ENCODE measurements at places on chromosomes 2 and 18.

- DNase-seq, result no peak
Observed at GRCh38 chr18:58900015-58900649, 35.5 kb downstream of the ZNF532 start.

DNA sequence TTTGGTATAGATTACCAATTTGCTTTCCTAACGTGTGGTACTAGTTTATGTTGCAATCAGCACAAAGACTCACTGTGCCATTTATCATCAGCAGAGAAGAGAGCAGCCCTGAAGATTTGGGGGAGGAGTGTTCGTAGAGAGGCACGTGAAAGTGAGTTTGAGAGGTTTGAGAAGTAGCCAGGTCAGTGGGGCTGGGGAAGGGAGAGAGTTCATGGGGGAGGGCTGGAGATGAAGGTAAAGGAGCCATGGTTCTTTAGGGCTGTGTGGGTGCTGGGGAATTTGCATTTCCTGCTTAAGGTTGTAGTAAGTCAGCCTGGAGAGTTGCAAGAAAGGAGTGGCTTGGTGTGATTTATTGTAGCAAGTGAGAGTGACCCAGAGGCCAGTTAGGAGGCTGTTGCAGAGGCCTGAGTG lies 172.1 kb downstream of the NEDD4L start:
- no peak for DNase-seq

GRCh38 chr2:1515986-1516797 lies 102.9 kb downstream of the TPO start:
- no peak for DNase-seq

GRCh38 chr2:62641410-62641843 lies 64.1 kb upstream of the EHBP1 start:
- DNase-seq, result no peak

GRCh38 chr2:16321872-16322271 lies 343.8 kb downstream of the CYRIA start:
- DNase-seq, result no peak

DNA sequence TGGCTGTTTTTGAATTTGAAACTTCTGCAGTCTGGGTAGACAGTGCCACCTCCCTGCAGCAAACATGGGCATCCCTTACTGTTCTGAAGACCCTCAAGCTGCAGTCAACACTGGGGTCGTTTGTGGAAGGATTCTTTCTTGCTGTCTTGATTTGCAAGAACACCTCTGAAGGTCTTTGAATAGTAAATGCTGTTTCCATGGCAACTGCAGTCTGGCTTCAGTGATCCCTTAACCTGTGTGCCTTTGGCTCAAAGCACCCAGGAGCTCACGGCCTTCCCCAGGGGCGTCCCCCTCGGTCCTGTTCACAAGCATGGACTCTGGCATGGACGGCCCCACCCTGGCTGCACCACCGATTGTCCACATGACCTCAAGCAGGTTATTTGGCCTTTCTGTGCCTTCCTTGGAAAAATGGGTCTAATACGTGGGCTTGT lies 38.3 kb downstream of the LRRFIP1 start:
- DNase-seq, result no peak

- DNase-seq, result no peak
Observed at GRCh38 chr2:239146741-239147181, 254.1 kb downstream of the HDAC4 start.

- no peak for DNase-seq
Observed at GRCh38 chr2:29074411-29074810, at the start of gene PCARE. Gene PCARE, minus strand, starts transcription at chr2:29074523. Its CDS starts 262 bp downstream, at chr2:29074261.

- DNase-seq, result no peak
Observed at GRCh38 chr2:161124201-161124600, 36.0 kb upstream of the TANK start.

DNA sequence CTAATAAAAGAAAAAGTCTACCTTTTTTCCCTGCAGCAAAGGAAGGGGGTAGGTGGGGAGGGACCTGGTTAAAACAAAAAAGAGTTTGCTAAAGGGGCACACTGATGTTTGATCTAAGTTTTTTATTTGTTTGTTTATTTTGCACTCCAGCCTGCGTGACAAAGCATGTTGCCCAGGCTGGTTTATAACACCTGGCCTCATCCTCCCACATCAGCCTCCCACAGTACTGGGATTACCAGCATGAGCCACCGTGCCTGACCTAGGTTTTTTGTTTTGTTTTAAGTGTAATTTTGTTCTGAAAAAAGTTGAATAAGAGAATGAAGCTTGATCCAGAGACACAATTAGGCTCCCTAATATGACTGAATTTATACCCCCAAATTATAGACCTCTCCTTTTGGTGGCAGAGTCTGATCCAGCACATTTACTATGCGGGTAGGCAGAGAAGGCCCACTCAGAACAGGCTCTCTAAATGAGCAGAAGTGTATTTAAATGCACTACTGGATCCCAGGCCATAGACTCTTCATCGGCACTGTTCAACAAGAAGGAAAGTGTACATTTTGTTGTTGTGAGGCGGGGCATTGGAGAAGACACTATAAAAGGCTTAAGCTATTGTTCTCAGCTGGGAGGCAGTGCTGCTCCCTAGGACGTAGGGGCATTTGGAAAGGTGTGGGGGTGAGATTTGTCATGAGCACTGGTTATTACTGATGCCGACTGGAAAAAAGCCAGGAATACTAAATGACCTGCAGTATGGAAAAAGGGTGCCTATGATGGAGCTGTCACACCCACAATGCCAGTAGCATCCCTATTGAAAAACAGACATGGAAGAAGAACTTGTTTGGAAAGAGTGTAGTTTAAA lies 32.4 kb downstream of the MRPS9 start:
- no peak for DNase-seq

- no peak for DNase-seq
Observed at GRCh38 chr2:240232961-240233884, 92.8 kb upstream of the OTOS start.

- no peak for DNase-seq
Observed at GRCh38 chr2:188977317-188977716, 3.1 kb downstream of the COL3A1 start.

- DNase-seq, result no peak
Observed at GRCh38 chr2:195438692-195439091, 218.3 kb upstream of the SLC39A10 start.

GRCh38 chr2:131010566-131010965 lies 82.7 kb downstream of the FAM168B start:
- DNase-seq, result no peak

DNA sequence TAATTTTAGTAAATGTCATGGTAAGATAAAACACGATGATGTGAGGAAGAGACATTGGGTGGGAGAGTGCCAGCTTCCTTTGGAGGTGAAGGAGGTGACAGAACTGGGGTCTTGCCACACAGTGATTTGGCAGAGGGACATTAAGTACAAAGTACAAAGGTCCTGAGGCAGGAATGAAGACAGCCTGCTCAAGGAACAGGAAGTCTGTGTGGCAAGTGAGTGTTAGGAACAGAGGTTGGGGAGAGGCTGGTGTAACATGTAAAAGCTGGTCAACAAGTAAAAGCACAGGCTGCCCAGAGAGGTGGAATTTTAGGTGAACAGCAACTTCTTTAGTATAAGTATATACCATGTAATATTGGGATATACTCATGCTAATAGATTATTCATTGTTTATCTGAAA lies 73.1 kb downstream of the INPP5D start:
- DNase-seq, result no peak

- DNase-seq, result no peak
Observed at GRCh38 chr2:216925636-216926366, 65.9 kb upstream of the TNP1 start.

- DNase-seq, result no peak
Observed at GRCh38 chr2:134839649-134840048, 1.2 kb downstream of the ACMSD start.

DNA sequence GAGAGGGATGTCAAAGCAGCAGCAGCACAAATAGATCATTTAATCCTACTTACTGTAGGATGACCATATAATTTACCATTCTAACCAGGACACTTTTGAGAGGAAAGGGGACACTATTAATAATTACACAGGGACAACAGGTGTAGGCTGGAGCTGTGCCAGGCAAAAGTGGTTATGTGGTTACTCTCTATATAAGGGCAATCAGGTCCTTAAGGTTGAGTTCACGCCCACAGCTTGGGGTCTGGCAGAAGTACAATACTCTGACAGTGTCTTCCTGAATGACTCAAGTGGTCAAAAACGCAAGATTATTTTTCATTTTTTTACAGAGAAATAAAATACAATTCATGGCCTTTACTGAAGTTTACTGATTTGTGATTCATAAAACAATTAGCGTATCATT lies 2.8 kb downstream of the PREPL start:
- DNase-seq, result no peak

- DNase-seq, result peak; percentile 64
Observed at GRCh38 chr2:203861197-203861596, 6.4 kb upstream of the CTLA4 start.

DNA sequence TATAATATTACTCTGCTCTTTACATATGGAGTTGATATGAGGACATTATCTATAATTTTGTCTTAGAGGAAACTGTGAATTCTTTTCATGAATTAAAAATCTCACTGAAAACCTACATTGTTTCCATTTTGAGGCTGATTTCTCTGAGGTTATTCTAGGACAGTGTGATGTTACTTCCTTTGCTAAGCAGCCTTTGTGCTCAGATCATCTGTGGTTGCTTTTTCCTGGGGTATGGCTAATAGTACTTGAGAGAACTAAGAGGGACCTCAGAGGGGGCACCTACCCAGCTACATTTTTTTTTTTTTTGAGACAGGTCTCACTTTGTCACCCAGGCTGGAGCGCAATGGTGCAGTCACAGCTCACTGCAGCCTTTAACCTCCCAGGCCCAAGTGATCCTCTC lies 8.7 kb upstream of the MPP4 start:
- no peak for DNase-seq

DNA sequence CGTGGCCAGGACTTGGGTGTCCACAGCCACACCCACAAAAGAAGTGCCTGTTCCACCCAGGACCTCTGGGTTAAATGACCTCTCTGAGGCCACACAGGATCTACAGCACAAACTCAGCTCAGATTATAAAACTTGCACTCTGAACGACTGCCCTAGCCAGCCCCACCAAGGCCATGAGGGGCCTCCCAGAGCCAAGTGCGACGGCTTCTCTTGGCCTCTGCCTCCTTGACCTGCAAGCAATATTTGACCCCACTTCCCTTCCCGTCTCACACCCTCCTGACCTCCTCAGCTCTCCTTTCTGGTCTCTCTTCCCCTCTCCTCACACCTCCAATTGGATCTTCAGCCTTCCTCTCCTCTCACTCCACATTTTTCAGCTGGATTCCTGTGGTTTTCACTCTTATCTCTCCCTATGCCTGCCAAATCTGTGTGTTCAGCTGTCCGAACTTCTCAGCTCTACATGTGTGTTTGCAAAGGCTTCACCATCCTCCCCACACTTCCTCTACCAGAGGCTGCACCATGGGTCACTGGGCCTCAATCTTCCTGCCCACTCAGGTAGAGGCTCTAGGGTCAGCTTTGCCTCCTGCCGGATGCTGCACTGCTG lies 25.3 kb upstream of the STEAP3 start:
- no peak for DNase-seq

DNA sequence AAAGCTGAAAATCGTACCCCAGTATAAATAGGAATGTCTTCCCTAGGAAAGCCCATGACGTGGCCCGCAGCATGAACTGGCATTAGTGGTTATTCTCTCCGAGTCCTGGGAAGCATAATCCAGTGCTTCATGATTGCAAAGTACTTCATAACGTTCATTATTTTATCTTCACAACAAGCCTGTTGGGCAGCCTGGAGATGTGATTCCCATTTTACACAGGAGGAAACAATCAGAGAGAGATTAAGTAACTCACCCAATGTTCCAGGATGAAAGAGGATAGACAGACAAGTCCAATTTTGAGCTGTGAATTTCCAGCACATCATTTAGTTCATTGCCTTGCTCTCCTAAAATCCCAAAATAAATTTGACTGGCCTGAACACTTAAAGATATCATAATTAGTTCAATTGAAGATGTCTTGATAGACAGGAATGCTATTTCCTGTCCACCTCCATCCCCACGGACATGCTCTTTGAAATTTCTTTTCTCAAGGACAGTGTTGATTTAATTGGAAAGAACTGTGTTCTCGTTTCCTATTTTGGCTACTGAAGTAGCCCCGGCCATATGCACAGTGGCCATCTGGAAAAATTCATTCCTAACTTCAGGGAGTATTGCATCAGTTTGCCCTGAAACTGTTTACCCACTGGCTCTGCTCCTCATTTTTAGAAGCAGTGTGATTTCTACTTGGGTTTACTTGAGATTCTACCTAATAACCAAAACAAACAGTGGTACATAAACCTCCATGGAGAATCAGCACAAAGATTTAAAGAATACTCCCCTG lies 93.9 kb downstream of the VWC2L start:
- no peak for DNase-seq

- no peak for DNase-seq
Observed at GRCh38 chr18:6315517-6316331, 99.0 kb downstream of the L3MBTL4 start.

DNA sequence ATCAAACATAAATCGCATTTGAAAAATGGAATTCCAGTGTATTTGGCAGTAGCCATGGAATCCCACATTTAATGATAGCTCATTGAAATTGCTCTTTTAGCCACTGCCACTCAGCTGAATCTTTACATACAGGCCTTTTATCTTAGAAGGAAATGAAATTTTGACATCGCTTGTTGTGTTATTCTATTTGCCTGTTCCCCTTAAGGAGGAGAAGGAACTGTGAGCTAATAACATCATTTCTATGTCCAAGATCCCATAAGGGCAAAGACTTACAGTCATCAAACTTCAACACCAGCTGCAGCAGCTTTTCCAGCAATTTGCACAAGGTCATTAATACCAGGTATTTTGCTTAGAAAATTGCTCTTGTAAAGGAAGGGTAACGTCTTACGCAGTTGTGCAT lies 6.0 kb upstream of the PDCL3 start:
- no peak for DNase-seq

Measured in NCI-H1930 (cell line).